Central memory CD4-positive, alpha-beta T cell (primary cell): ENCODE measurements at places on chromosomes 5 and 9.
A peak's percentile ranks its signal among the peaks of the same experiment; 100 is the strongest.

DNA sequence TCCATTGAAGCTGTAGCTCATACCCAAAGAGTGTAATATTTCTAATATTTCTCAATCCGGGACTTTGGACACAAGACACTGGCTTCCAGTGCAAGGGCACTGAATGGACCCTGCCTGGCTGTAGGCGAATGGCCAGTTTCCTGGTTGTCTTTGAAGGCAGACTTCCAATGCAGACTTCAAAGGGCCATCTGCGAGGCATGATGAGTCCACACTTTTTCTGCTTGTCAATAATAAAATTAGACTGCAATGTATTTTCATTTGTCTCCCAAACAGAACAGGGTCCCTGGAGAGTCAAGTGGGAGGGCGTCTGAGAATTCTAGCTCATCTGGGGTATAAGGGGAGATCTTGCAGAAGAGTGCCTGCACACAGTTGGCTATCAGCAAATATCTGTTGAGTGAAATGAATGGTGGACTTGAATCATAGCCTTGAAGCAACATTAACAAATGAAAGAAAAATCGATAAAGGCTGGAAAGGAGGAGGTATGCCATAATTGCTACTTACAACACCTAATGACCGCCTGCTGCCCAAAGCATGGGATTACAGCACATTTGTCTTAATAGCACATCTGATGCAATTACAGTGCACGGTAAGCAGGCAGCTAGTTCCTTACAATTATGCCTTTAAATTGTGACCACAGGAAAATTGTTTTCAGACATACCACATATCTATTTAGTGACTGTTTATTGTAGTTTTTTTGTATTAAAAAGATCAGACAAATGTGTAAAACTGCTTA, 137.5 kb downstream of the ARHGEF28 start:
- no peak for DNase-seq

GRCh38 chr5:168592014-168592368, 12.8 kb upstream of the PANK3 start:
- no peak for DNase-seq

GRCh38 chr5:61519728-61520277, 187.7 kb downstream of the ZSWIM6 start:
- DNase-seq: no peak

DNA sequence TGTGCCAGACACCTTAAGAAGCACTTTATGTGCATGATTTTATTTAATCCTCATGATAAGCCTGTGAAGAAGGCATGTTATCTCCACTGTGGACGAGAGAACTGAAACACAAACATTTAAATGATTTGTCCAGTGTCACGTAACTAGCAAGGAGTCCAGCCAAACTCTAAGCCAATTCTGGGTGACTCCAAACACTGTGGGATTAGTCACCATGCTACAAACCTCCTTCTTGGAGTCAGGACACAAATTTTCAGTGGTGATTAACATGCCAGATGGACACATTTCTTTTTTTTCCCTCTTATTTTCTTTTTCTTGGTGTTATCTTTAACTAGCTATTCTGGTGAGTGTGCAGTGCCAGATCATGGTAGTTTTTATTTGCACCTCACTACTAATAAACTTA, 316.8 kb downstream of the NDUFS4 start:
- no peak for DNase-seq

DNA sequence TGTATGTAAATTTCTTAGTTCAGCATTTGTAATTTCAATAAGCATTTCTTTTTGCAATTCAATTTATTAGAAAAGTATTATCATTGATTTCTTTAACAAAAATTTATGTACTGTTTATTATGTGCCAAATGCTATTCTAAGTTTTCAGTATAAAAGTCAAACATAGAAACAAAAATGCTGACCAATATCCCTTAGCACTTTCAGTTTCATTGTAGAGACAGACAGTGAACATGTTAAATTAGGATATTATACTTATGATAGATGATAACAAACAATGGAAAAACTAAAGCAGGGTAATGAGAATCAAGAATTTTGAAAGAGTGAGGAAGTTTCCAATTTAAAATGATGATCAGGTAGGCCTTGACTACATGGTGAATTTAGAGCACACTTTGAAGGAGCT, 1106.0 kb downstream of the TAF11L14 start:
- no peak for DNase-seq

DNA sequence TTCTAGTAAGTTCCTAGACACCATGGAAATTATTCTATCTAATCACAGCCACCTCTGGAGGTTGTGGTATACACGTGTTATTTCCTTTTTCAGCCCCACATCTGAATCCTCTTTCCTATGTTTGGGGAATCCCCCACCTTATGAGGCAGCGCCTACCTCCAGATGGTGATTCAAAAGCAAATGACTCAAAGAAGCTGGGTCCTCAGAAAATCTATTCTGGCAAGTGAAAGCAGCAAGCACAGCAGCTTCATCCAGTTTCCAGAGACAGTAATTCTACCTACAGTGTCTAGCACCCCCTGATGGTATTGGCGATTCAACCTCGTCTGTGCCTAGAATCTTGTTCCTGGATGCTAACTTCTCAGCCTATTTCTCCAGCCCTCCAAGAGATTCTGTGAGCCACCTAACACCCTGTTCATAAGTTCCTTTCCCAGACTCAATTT, 43.0 kb downstream of the STRBP start:
- peak; percentile 49 for DNase-seq

DNA sequence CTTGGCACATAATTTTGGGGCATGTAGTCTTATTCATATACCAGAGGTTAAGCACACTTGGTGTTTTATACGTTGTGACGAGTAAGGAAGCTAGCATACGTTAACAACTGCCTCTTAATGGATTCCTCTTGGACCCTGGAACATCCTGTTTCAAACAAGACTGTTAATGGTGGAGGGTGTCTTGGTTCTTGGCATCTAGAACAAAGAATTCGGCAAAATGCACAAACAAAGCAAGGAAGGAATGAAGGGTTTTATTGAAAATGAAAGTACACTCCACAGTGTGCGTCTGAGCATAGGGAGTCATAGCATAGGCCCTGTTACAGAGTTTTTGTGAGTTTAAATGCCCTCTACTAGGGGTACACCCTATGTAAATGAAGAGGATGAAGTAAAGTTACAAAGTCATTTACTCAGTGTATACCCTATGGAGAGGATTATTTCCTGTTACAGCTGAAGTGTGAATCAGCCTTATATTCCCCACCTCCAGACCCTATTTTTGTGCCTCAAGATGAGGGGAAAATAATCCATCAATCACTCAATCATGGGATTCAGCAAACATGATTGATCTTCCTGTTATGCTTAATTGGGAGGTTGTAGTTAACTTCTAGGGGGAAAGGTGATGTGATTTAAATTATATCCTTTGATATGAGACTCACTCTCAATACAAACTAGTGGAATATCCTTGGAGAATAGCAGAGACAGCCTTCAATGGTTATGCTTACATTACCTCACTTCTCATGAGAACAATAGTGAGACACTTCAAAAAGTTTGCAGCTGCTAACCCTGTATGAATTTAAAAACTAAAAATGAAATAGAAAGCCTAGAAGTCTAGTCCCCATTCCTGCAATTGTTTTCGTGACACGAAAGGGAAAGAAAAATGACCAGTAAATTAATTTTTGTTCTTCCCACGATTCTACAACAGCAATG, 84.9 kb upstream of the MYO10 start:
- DNase-seq: no peak
